ENCODE measurements at places on chromosomes 13 and 19. TPM values are rescaled to one million over a fixed set of nuclear protein-coding genes. Genes with fewer than 3 reads are reported as not detected.

GRCh38 chr19:55598034-55598433 lies 1.3 kb downstream of the FIZ1 start:
- H3K27me3 ChIP-seq, result no peaks in the 10 kb centered on the region
- peak overlapping the region; percentile 57 for H3K27ac ChIP-seq
- peaks cover 35% of the 10 kb centered on the region for H3K36me3 ChIP-seq
- peaks cover 27% of the 10 kb centered on the region for H3K4me1 ChIP-seq
- no peak for DNase-seq

DNA sequence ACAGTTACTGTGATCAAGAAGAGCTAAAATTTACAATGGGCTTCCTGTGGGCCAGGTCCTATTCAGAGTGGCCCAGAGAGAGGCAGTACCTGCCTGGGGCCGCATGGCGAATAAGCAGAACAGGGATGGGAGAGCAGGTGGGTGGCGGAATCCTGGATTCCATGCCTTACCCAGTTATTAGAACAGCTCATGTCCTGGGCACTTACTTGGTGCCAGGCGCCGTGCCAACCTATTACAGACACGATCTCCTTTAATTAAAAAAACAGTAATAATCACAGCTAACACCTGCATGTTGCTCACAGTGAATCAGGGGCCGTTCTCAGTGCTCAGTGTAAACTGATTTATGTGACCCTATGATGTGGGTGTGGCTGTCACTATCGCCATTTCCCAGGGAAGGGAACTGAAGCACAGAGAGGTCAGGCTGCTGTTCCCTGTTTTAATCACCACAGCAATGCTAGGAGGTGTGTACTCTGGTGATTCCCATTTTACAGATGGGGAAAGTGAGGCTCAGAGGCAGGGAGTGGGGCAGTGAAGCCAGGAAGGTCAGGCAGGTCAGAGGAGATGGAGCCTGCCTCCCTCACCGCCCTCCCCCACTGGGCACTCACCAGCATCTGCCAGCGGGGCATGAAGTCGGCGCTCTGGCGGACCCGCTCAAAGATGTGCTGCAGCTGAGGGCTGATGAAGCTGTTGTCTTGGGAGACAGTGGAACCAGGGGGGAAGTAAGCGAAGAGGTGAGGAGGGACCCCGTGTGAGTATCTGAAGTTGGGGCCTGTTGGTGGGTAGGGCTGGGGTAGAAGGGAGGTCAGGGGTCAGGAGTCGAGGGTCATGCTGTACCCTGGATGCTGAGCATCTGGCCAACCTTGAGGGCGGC lies 12.0 kb downstream of the COQ8B start:
- H3K27me3 ChIP-seq, result no peaks in the 10 kb centered on the region
- no peaks in the 10 kb centered on the region for H3K4me1 ChIP-seq
- no peak overlapping the region for H3K27ac ChIP-seq
- peaks cover 19% of the 10 kb centered on the region for H3K36me3 ChIP-seq

DNA sequence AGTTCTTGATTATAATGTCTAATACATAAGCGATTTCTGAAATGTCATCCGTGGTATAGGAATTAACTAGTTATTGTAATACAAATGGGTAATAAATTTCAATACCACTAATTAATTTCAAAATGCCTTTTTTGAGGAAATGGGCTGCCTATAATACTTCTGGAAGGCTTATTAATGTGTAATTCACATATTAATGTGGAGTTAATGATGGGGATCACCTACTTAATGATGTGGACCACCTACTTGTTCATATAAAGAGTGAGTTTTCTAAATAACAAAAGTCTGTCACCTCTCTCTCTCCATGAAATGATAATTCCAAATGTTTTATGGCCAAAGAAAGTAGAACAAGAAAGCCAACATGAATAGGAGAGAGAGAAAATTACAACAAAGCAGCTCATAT lies 913.8 kb upstream of the GPC6 start:
- DNase-seq, result no peak
- H3K4me1 ChIP-seq, result no peaks in the 10 kb centered on the region
- H3K27ac ChIP-seq, result no peak overlapping the region
- no peaks in the 10 kb centered on the region for H3K27me3 ChIP-seq
- H3K36me3 ChIP-seq, result no peaks in the 10 kb centered on the region

DNA sequence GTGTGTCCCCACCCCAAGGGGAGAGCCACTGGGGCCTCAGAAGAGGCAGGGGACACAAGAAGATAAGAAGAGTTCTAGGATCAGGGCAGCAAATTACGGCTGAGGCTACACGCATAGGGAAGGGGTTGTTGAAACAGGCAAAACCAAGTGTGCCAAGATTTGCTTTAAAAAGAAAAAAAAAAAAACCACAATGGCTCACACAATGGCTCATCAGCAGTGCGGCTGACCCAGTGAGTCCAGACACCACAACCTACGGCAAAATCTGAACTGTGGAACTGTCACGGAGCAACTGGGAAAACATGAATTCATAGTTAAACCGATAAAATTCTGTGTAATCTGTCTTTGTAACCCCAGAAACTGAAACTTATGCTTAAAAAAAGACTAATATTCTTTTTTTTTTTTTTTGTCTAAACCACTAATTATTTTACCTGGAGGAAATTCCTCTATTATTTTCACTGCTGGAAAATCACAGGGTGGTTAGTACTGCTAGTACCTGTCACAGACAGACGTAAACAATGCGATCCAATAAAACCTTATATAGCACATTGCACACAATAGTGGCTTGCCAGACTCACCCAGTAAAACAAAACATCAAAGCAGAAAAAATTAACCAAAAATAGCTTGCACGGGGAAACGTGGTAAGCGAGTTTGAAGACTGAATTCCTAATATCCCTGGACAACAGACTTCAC lies 325.4 kb upstream of the TSHZ3 start:
- no peaks in the 10 kb centered on the region for H3K36me3 ChIP-seq
- no peak overlapping the region for H3K4me3 ChIP-seq
- H3K27me3 ChIP-seq, result no peaks in the 10 kb centered on the region
- no peak for DNase-seq
- no peak overlapping the region for H3K27ac ChIP-seq

DNA sequence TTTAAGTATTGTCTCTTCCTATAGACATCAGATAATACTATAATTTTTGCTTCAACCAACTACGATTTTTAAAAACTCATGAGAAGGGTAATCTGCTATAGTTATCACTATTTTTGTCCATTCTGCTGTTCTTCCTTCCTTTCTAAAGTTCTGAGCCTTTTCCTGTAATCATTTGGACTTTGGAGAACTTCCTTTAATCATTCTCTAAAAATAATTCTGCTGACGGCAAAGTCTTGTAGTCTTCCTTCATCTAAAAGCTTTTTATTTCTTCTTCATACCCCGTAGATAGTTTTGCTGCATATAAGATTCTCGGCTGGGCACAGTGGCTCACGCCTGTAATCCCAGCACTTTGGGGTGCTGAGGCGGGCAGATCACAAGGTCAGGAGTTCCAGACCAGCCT lies 5.1 kb upstream of the FCGBP start:
- no peak overlapping the region for H3K27ac ChIP-seq
- DNase-seq, result no peak

- peaks cover 22% of the 10 kb centered on the region for H3K4me1 ChIP-seq
- no peak for DNase-seq
- H3K27me3 ChIP-seq, result no peaks in the 10 kb centered on the region
- no peak overlapping the region for H3K27ac ChIP-seq
- no peaks in the 10 kb centered on the region for H3K36me3 ChIP-seq
- H3K4me3 ChIP-seq, result no peak overlapping the region
These were observed 26.7 kb downstream of the LATS2 start for GRCh38 chr13:21034603-21035191.

GRCh38 chr13:44620057-44620456 lies 43.9 kb upstream of the TSC22D1 start:
- DNase-seq, result no peak
- no peaks in the 10 kb centered on the region for H3K36me3 ChIP-seq
- H3K4me3 ChIP-seq, result no peak overlapping the region

DNA sequence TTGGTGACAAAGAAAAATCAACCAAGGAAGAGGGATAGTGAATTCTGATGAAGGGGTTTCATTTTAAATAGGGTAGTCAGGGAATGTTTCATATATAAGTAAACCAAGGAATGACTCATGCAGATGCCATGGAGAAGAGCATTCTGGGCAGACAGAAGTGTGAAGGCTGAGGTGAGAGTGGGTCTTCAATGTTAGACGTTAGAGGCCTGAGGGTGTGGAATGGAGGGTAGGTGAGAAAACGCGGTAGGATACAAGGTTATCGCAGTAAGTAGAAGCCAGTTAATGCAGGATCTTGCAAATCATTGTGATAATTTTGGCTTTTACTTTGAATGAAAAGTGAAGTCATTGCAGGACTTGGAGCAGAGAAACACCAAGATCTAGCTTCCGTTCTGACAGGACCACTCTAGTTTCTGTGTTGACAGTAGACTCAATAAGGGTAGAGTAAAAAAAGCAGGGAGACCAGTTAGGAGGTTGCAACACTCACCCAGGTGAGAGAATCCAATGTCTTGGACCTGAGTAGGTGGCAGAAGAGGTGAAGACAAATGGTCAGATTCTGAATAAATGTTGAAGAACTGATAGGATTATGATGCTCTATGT lies 225.2 kb upstream of the TMTC4 start:
- no peak overlapping the region for H3K27ac ChIP-seq
- H3K4me1 ChIP-seq, result no peaks in the 10 kb centered on the region
- peaks cover 2% of the 10 kb centered on the region for H3K27me3 ChIP-seq
- no peak overlapping the region for H3K4me3 ChIP-seq

- peaks cover 5% of the 10 kb centered on the region for H3K36me3 ChIP-seq
- no peaks in the 10 kb centered on the region for H3K27me3 ChIP-seq
- peak overlapping the region; percentile 80 for H3K27ac ChIP-seq
These were observed 1.5 kb downstream of the TCF3 start for GRCh38 chr19:1650650-1651567.

DNA sequence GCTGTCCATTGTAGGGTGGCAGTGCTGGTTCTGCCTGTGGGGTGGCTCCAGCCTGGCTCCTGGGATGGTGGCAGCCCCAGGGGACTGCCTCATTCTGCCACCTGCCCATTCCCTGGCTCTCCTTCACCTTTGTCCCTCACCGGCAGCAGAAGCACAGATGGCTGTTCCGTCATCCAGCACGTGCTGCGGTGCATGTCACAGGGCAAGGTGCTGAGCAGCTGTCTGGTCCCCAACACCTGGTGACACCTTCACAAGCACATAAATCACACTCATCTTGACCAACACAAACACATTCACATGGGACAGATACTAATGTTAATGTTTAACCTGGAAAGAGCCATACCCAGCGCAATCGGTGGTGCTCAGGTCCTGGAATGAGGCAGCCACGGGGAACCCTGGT lies 126.8 kb downstream of the UQCRFS1 start:
- peaks cover 2% of the 10 kb centered on the region for H3K27me3 ChIP-seq
- H3K27ac ChIP-seq, result no peak overlapping the region
- no peaks in the 10 kb centered on the region for H3K4me1 ChIP-seq

GRCh38 chr13:57629391-57629804 lies 2.1 kb upstream of the PCDH17 start:
- peaks cover 19% of the 10 kb centered on the region for H3K4me1 ChIP-seq
- DNase-seq, result no peak
- H3K27me3 ChIP-seq, result peaks cover 55% of the 10 kb centered on the region
- peaks cover 6% of the 10 kb centered on the region for H3K36me3 ChIP-seq
- H3K4me3 ChIP-seq, result no peak overlapping the region

- H3K27me3 ChIP-seq, result no peaks in the 10 kb centered on the region
- peaks cover 68% of the 10 kb centered on the region for H3K36me3 ChIP-seq
- H3K27ac ChIP-seq, result no peak overlapping the region
- H3K4me1 ChIP-seq, result peaks cover 2% of the 10 kb centered on the region
- no peak for DNase-seq
These were observed 6.6 kb downstream of the ZNF599 start for GRCh38 chr19:34766386-34766785.

- peak within 1 kb of the TSS; percentile 92 for H3K4me3 ChIP-seq
- peaks cover 40% of the 10 kb centered on the region for H3K36me3 ChIP-seq
- H3K27me3 ChIP-seq, result no peaks in the 10 kb centered on the region
- H3K4me1 ChIP-seq, result peaks cover 69% of the 10 kb centered on the region
- peak; percentile 89 for DNase-seq
- peak within 1 kb of the TSS; percentile 97 for H3K27ac ChIP-seq
These were observed at the start of gene JAK3 for GRCh38 chr19:17847538-17848366. Gene JAK3, minus strand, starts transcription at chr19:17847982. Its CDS starts 3,565 bp downstream, at chr19:17844417.

DNA sequence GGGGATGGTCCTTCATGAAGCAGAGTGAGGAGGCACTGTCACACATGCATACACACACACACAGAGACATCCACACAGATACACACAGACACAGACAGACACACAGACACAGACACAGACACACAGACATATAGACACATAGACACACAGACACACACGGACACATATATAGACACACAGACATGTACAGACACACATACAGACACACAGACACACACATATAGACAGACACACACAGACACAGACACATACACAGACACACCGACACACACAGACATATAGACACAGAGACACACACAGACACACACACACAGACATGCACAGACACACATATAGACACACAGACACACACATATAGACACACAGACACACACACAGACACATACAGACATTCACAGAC lies 173.9 kb downstream of the URI1 start:
- H3K27ac ChIP-seq, result no peak overlapping the region
- no peak for DNase-seq
- no peaks in the 10 kb centered on the region for H3K27me3 ChIP-seq
- H3K4me3 ChIP-seq, result no peak overlapping the region
- H3K4me1 ChIP-seq, result no peaks in the 10 kb centered on the region
- H3K36me3 ChIP-seq, result no peaks in the 10 kb centered on the region

DNA sequence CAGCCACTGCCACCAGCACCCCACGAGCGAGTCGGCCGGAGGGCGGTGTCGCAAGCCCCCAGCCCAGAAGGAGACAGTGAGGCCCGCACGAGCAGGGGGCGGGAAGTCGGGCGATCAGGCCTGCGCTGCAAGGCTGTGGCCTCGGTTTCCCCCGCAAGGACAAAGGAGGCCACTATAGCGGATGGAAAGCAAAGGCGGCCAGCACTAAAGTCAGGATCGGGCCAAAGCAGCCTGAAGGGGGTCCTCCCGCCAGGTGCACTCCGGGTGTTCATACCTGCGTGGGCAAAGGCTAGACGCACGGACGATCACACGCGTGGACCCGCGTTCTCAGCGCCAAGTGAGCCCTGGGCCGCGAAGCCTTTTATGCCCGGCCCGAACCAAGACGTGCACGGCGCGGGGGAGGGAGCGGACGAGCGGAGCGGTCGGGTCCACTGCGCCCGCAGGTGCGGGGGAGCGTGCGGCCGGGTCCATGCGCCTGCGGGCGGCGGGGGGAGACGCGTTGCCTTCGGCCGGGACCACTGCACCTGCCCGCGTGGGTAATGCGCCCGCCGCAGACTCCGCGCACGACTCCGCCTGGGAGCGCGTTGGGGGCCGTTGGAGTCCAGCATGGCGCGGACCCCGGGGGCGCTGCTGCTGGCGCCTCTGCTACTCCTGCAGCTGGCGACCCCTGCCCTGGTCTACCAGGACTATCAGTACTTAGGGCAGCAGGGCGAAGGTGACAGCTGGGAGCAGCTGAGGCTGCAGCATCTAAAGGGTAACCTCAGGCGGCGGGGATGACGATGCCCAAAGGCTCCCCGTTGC lies at the start of the genes PRDX2 and THSD8:
TSS of gene PRDX2 (minus strand) at position 335 of the 801 bp plus-strand sequence. CDS start 539 bp downstream, outside the sequence.
TSS of gene THSD8 (plus strand) at position 604 of the 801 bp plus-strand sequence. CDS start at position 607, 3 bp downstream.
- no peaks in the 10 kb centered on the region for H3K27me3 ChIP-seq
- H3K36me3 ChIP-seq, result peaks cover 13% of the 10 kb centered on the region
- peak; percentile 80 for DNase-seq
- H3K4me3 ChIP-seq, result peak within 1 kb of the TSS; percentile 86

- H3K4me3 ChIP-seq, result no peak overlapping the region
- H3K27me3 ChIP-seq, result no peaks in the 10 kb centered on the region
- peaks cover 15% of the 10 kb centered on the region for H3K4me1 ChIP-seq
These were observed 9.6 kb upstream of the PRR19 start for GRCh38 chr19:42292042-42292960.

The MBD3L5 gene
- not detected for total RNA-seq

The IFNL1 gene
- total RNA-seq, result not detected

The SIGLEC12 gene
- total RNA-seq, result 1.0 TPM

The ZNF714 gene
- total RNA-seq, result 22.0 TPM

The PRODH2 gene
- total RNA-seq, result not detected

The BCAM gene
- total RNA-seq, result not detected

The ZNF433 gene
- total RNA-seq, result 0.33 TPM

The FOSB gene
- total RNA-seq, result 43.9 TPM

The ZNF480 gene
- total RNA-seq, result 18.4 TPM

Measured in activated CD4-positive, alpha-beta T cell treated with anti-CD3 and anti-CD28 coated beads, Interleukin-2, amount 10 ng/mL, durations not matched to agents 7 days and 5 days (primary cell).